ENCODE measurements at places on chromosomes 1 and 21. TPM values are rescaled to one million over a fixed set of nuclear protein-coding genes. Genes with fewer than 3 reads are reported as not detected.

DNA sequence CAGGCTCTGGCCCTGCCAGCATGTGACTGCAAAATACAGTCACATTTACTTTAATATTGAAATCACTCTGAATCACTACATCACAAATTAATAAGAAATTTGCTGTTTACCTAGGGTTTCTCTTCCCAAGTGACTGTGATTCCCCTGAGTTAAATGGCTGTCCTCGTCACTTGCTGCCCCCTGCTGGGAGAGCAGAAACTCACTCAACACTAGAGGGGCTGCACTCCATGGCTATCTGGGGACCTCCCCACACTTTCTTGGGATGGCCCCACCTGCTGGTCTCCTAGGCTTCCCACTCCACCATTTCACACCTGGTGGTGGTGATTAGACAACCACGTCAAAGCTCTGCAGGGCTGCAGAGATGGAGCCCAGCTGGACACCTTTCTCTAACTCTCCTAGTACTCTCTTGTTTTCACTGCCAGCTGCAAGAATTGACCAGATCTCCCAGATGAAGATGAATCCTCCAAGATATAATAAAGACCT lies 63.4 kb downstream of the CD2 start:
- peaks cover 13% of the 10 kb centered on the region for H3K36me3 ChIP-seq
- H3K27ac ChIP-seq = peak overlapping the region; percentile 98
- peak overlapping the region; percentile 76 for H3K4me3 ChIP-seq
- peak; percentile 79 for DNase-seq

- no peak overlapping the region for H3K27ac ChIP-seq
- no peak for DNase-seq
- no peak overlapping the region for H3K4me3 ChIP-seq
- peaks cover 5% of the 10 kb centered on the region for H3K36me3 ChIP-seq
These were observed 59.9 kb downstream of the C1orf198 start for GRCh38 chr1:230808281-230808872.

DNA sequence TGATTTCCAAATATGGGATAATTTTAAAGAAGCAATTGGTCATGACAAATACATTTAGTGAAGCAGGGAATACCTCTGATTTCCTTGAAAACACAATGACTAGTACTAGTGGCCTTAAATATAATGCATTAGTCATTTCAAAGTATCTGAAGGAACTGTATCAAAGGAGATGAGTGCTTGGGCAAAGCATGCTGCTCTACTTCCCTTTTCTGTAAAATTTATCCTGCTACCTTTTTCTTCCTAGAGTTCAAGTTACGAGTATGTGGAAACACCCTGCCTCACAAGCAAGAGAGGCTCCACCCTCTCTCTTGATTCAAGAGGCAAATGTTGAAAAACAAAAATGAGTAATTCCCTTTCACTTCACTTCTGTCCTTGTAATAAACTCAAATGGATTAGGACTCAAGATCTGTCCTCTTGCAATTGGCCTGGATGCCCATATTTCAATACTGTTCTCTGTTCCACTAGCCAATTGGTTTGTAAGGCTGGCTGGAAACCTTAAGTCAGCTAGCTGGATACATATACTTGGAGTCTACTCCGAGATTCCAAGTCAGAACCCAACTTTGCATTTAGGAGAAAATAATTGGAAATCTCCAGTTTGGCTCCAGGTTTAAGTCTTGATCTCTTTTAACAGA lies 92.5 kb downstream of the CDC42BPA start:
- H3K4me3 ChIP-seq = no peak overlapping the region
- DNase-seq = no peak
- H3K4me1 ChIP-seq = no peaks in the 10 kb centered on the region

GRCh38 chr1:4696161-4696745 lies 41.8 kb downstream of the AJAP1 start:
- H3K27ac ChIP-seq = no peak overlapping the region
- no peak for DNase-seq
- H3K27me3 ChIP-seq = no peaks in the 10 kb centered on the region
- no peaks in the 10 kb centered on the region for H3K36me3 ChIP-seq

DNA sequence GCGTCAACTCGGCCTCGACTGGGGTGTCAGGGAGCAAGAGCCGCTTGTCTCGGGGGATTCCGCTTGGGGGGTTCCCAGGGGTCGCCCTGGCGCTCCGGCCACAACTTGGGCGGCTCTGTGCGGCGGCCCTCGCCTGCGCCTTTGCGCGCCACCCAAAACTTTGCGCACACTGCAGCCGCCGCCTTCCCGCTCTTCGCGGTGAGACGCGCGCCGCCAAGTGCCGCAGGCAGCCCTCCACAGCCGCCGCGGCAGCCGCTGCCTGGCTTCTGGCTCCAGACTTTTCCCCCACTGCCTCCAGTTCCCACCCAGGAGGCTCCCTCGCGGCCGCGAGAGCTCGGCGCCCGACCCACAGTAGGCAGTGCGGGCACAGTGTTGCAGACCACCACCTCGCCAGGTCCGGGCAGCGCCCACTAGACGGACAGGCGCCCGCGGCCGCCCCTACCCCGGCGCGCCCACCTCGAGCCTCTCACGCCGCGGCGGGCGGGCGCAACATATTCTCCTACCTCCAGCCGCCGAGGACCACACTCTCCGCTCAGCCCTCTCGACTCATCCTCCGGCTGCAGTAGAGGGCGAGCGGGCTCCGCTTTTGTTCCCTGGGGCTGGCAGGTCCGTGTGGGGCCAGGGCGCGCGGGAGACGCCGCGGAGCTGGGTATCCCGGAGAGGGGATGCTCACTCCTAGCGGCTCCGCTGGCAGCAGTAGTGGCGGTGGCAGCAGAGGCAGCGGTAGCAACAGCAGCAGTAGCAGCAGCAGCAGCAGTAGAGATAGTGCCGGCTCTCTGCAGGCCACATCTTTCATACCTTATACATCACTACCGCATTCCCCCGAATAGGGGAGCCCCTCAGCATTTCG lies 296.6 kb downstream of the OMA1 start:
- H3K4me1 ChIP-seq = no peaks in the 10 kb centered on the region
- H3K27me3 ChIP-seq = peaks cover 44% of the 10 kb centered on the region
- H3K36me3 ChIP-seq = no peaks in the 10 kb centered on the region
- peak overlapping the region; percentile 77 for H3K4me3 ChIP-seq
- peak; percentile 29 for DNase-seq
- H3K27ac ChIP-seq = no peak overlapping the region

GRCh38 chr1:173832748-173833147 lies 8.1 kb upstream of the CENPL start:
- no peak overlapping the region for H3K27ac ChIP-seq
- no peak overlapping the region for H3K4me3 ChIP-seq
- H3K36me3 ChIP-seq = peaks cover 2% of the 10 kb centered on the region
- DNase-seq = no peak
- H3K27me3 ChIP-seq = no peaks in the 10 kb centered on the region
- peaks cover 17% of the 10 kb centered on the region for H3K4me1 ChIP-seq

- DNase-seq = no peak
- no peak overlapping the region for H3K4me3 ChIP-seq
- no peaks in the 10 kb centered on the region for H3K36me3 ChIP-seq
- no peaks in the 10 kb centered on the region for H3K27me3 ChIP-seq
- H3K27ac ChIP-seq = no peak overlapping the region
- H3K4me1 ChIP-seq = peaks cover 3% of the 10 kb centered on the region
These were observed 244.0 kb downstream of the DNM3 start for GRCh38 chr1:172085317-172085716.

Gene CADM3
- total RNA-seq = not detected

Gene ALG6
- total RNA-seq = 24.7 TPM

Gene KCNA2
- total RNA-seq = 0.46 TPM

Gene HAPLN2
- 0.22 TPM for total RNA-seq

Gene SLC1A7
- total RNA-seq = not detected

DNA sequence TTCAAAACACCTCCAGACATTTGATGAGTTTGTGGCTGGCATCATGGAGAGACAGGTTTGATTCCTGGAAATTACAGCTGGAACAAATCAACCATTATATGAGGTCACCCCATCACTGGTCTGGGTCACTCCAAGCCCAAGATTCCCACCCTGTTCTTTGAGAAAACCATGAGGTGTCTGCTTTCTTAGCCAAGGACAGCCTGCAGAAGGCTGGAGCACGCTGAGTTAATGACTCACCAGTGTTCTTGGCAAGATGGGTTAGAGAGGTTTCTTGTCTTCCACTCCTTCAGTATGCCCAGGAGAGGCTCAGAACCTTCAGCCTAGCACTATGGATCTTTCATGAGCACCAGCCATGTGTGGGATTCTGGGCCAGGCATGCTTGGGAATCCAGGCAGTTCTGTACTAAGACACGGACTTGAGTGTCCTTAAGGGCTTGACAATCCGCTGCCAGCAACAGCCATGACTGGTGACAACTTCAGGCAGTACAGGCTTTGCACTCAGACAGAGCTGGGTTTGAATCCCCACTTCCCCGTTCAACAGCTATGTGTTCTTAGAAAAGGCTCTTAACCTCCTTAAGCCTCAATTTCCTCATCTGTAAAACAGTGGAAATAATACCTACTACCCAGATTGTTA lies 43.9 kb downstream of the GRHL3 start:
- no peak for DNase-seq
- H3K36me3 ChIP-seq = no peaks in the 10 kb centered on the region

- H3K36me3 ChIP-seq = no peaks in the 10 kb centered on the region
- H3K4me3 ChIP-seq = no peak overlapping the region
- peaks cover 5% of the 10 kb centered on the region for H3K4me1 ChIP-seq
These were observed 6.9 kb downstream of the SERTAD4 start for GRCh38 chr1:210239349-210240111.

Gene ATAD3C
- total RNA-seq = 3.7 TPM

DNA sequence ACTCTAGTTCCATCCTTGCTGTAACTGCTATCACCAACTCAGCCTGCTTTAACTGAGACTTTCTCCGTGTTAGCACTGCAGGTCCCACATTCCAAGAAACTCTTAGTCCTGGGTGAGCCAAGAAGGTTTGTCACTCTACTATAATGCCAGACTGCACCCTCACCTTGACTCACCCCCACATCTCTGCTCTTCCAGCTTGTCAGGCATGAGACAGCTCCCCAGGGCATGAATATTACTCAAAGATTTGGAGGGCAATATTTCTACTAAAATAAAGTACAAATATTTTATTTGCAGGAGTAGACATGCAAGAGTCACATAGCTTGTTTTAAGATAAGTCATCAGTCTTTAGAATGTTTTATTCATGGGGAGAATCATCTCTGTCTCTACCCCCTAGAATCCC lies 110.2 kb downstream of the MATN1 start:
- peaks cover 24% of the 10 kb centered on the region for H3K27me3 ChIP-seq
- peaks cover 3% of the 10 kb centered on the region for H3K4me1 ChIP-seq
- no peaks in the 10 kb centered on the region for H3K36me3 ChIP-seq
- no peak for DNase-seq

GRCh38 chr1:74463333-74463988 lies 49.0 kb downstream of the LRRC53 start:
- H3K4me3 ChIP-seq = peak overlapping the region; percentile 22
- H3K36me3 ChIP-seq = no peaks in the 10 kb centered on the region
- DNase-seq = no peak
- no peaks in the 10 kb centered on the region for H3K4me1 ChIP-seq
- no peak overlapping the region for H3K27ac ChIP-seq
- H3K27me3 ChIP-seq = peaks cover 7% of the 10 kb centered on the region

- no peaks in the 10 kb centered on the region for H3K27me3 ChIP-seq
- H3K4me1 ChIP-seq = peaks cover 20% of the 10 kb centered on the region
- H3K27ac ChIP-seq = peak overlapping the region; percentile 50
These were observed 55.9 kb downstream of the SLC66A1 start for GRCh38 chr1:19368050-19368449.

Gene KCNT2
- not detected for total RNA-seq

DNA sequence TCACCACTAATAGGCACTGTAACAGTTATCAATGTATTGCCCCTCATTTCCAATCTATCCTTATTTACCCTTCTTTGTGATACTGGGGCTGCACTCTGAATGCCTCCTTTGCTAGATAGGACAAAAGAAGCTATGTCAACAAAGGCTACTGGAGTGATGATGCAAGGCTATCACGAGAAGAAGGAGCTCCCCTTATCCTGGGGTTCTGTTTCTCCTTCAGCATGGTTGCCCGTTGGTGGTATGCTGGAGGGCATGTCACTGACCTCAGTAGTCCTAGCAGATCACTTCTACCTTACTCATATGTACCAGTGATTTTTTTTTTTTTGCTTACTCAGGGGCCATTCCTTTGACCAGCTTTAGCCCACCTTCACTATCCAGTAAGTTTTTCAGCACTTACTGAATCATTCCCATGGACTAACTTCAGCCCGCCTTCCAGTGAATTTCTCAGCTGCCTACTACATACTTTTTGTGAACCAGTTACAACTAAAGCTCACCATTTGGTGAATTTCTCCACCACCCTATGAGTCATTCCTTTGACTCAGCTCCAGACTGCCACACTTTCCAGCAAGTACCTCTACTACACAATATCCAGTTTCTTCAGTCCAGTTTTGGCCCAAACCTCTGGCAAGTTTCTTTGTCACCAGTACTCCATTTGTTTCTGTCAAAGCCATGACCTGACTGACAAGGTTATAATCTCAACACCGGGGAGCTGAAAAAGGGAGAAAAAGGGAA lies 944.5 kb downstream of the KCNT2 start:
- DNase-seq = no peak
- H3K4me1 ChIP-seq = no peaks in the 10 kb centered on the region
- H3K27me3 ChIP-seq = no peaks in the 10 kb centered on the region
- H3K36me3 ChIP-seq = no peaks in the 10 kb centered on the region

Gene GBP4
- 60.6 TPM for total RNA-seq

- no peak for DNase-seq
- H3K36me3 ChIP-seq = no peaks in the 10 kb centered on the region
- H3K4me1 ChIP-seq = no peaks in the 10 kb centered on the region
- peaks cover 31% of the 10 kb centered on the region for H3K27me3 ChIP-seq
- no peak overlapping the region for H3K27ac ChIP-seq
These were observed 205.5 kb downstream of the KCNJ6 start for GRCh38 chr21:37710546-37711285.

Gene FNDC10
- total RNA-seq = 1.5 TPM

Gene CD1B
- not detected for total RNA-seq

DNA sequence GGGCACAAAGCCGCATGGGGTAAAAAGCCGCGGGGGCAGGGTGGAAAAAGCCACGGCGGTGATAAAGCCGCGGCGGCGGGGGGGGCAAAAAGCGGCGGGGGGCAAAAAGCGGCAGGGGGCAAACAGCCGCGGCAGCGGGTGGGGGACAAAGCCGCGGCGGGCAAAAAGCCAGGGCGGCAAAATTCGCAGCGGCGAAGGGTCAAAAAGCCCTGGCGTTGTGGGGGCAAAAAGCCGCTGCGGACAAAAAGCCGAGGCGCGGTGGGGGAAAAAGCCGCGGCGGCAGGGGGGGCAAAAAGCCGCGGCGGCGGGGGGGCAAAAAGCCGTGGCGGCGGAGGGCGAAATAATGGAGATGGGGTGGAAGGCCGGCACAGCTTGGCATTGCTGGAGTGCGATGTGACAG lies 3902.9 kb downstream of the SRGAP2C start:
- peak overlapping the region; percentile 24 for H3K27ac ChIP-seq
- H3K36me3 ChIP-seq = peaks cover 29% of the 10 kb centered on the region
- no peaks in the 10 kb centered on the region for H3K4me1 ChIP-seq
- DNase-seq = no peak
- no peak overlapping the region for H3K4me3 ChIP-seq

DNA sequence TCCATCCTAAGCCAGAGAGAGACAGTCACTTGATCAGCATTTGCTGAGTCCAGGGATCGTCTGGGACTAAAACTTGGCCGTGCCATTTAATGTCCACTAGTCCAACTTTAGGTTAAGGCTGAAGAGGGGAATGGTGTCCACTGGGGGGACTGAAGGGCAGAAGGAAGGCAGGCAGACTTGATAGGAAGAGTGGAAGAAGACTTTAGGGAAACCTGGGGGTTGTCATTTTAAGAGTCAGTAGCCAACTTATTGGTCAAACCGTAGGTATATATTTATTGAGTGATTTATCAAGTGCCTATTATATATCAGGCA lies 1.3 kb upstream of the LMOD1 start:
- peaks cover 19% of the 10 kb centered on the region for H3K4me1 ChIP-seq
- H3K27me3 ChIP-seq = peaks cover 37% of the 10 kb centered on the region
- H3K27ac ChIP-seq = no peak overlapping the region
- no peak for DNase-seq
